ENCODE measurements at places on chromosomes 6 and 20.

GRCh38 chr6:16961577-16961976 lies 140.3 kb upstream of the STMND1 start:
- DNase-seq: no peak

DNA sequence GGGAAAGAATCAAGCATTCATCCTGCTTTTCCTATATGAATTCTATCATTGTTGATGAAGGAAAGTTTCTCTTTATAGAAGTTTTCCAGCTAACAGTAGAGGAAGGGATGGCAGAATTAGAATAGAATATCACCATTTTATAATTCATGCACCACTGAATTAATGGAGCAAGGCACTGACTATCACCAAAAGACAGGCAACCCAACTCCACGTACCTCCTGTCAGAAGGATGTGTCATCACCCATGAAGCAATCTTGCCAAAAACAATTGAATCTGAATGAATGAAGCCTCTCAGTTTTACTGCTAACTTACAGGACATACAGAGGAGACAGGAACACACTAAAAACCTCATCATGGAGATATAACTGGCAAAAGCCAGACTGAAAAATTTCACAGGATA lies 122.4 kb downstream of the NFATC2 start:
- DNase-seq: no peak

DNA sequence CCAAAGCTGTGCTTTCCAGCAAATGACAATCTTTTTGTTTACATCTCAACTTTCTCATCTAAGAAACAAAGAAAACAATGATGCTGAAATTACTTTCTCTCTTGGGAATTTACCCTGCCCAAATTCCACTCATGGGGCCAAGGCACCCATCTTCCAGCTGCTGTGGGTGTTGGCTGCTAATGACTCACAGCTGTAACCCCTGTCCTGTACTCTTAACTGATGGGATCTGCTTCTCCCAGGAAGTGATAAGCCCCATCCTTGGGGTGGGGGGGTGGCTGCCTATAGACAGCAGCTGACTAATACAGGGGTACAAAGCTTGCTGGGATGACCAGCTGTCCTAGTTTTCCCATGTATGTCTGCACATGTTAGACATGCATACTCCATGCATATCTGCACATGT lies 938.6 kb downstream of the C6orf118 start:
- DNase-seq: no peak

- DNase-seq: no peak
Measured at GRCh38 chr6:1094306-1094705, 217.6 kb upstream of the FOXQ1 start.

DNA sequence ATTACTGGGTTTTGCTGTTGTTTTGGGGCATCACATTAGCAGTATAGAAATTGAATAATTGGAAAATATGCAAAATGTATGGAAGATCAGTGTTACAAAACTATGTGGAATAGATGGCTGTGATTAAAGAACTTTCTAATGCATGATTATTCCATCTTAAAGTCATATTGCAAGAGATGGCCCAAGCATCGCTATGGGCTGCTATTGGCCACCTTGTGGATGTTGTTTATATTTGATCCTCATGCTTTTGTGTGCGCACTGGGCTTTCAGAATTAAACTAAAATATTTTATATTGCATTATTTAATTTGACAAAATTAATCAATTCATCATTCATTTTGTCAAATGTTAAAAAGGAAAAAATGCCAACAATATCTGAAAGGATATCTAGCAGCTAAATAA lies 16.1 kb upstream of the HMGN3 start:
- no peak for DNase-seq

Measured in T-helper 1 cell (primary cell).